ENCODE measurements at places on chromosomes 13 and 19.

DNA sequence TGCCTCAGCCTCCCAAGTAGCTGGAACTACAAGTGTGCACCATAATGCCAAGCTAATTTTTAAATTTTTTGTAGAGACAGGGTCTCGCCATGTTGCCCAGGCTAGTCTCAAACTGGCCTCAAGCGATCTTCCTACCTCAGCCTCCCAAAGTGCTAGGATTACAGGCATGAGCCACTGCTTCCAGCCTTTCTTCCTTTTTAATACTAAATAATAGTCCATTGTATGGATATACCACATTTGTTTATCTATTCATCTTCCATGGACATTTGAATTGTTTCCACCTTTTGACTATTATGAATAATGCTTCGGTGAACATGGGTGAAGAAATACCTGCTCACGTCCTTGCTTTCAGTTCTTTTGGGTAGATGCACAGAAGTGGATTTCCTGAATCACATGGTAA is 24.4 kb downstream of the GARRE1 start:
- DNase-seq = no peak

DNA sequence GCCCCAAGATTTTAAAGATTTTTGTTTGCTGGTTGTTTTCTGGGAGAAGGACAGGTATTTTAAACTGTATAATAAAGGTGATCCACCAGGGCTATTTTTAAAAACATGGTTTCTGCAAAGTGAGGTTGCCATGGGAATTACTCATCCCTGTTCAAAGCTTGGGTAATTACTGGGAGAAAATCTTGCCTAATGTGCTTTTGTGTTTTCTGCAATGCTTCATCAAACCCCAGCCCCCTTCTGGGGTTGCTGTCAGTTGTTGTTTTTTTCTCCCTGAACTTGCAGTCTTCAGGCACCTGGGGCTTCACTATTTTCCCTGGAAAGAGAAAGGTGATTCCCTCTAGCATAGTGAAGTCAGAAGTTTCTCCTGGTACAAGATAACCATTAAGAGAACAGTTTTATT is 277.2 kb downstream of the NALCN start:
- no peak for DNase-seq

DNA sequence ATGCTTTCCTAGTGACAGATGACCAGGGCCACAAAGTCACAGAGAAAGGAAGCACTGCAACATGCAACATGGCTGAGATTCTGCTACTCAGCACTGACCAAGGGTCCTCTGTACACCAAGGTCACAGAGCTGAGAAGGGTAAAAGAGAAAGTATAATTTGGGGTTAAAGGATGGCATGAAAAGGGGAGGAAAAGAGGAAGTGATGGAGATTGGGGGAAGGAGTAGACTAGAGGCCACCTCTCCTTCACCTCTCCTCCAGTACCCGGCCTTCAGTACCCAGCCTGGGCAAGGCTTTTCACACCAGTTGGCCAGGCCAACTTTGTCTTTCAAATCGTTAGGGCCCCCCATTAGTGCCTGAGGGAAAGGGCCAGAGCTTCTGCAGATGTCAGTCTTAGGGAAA is 6.3 kb upstream of the RPS19 start:
- DNase-seq = no peak

- DNase-seq = no peak
Observed at GRCh38 chr13:66830940-66831716, 399.0 kb downstream of the PCDH9 start.

DNA sequence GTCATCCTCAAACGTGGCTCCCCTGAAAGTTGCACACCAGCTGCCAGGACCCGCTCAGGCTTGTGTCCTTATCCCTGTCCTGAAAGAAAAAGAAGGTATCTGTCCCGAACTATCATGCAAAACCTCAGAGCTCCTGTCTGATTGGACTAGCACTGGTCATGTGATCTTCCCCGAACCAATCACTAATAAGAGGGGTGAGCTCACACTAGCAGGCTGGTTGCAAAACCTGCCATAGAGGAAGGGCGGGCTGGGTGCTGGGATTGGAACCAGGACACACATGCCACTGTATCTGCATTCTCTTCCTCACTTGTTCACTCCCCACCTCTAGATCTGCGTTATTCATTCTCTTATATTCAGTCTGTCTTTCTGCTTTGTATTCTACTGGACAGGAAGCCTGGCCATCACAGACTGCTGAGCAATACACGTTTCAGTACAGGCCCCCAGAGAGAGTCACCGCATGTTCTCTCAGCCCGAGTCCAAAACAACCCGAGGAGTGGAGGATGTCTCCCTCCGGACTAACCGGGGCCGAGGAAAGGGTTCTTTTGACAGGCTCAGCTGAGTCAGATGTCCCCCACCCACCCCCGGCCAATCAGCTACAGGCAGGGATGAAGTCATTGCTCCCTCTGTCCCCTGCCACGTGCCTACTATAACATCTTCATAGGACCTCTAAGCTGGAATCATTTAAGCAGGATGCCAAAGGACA is 97.7 kb downstream of the SIPA1L3 start:
- no peak for DNase-seq

- no peak for DNase-seq
Observed at GRCh38 chr13:36919171-36919832, 736 bp downstream of the SMAD9 start.

DNA sequence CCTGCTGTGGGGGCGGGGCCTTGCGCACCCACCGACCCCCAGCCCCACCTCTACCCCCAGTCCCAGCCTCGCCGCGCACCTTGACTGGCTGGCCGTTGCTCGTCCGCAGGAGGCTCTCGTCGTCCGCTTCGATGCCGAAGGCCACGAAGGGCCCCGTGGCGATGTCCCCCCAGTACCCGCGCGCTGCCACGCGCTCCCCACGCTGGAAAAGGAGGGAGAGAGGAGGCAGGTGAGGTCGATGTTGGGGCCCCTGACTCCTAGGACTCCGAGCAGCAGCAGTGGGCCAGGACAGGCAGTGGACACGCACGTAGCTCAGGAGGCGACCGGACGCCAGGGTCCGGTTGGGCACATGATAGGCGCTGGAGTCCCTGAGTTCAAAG is 3.4 kb upstream of the TNNI3 start:
- no peak for DNase-seq

GRCh38 chr19:53813996-53814395 is 10.1 kb downstream of the NLRP12 start:
- no peak for DNase-seq

- DNase-seq = no peak
Observed at GRCh38 chr19:47896773-47897172, 10.7 kb upstream of the SULT2A1 start.

DNA sequence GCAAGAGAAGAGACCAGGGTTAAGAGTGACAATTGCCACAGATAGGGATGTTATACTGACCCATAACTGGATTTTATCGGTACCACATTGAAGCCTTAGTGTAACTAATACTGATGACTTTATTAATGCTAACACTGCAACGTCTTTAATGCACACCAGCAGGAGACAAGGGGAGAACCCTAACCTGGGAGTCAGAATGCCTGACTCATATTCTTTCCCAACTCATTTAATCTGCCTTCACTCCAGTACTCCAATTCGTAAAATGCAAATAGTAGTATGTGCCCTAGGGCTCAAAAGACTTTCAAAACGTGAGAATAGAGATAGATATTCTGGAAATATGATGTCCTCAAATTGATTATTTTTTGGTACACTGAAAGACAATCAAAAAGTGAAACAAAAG is 62.4 kb downstream of the GPC6 start:
- DNase-seq = no peak

DNA sequence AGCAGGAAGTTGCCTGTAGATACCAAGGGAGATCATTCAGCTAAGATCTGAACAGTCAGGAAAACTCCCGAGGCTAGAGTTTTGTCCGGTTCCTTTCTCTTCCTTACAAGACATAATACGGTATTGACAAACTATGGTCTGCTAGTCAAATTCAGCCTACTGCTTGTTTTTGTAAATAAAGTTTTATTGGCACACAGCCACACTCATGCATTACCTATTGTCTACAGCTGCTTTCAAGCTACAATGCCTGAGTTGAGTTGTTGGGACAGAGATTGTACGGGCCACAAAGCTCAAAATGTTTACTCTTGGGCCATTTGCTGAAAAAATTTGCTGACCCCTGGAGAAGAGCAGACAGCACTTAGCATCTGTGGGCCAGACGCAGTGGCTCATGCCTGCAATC is 2.5 kb downstream of the SLC1A6 start:
- no peak for DNase-seq

DNA sequence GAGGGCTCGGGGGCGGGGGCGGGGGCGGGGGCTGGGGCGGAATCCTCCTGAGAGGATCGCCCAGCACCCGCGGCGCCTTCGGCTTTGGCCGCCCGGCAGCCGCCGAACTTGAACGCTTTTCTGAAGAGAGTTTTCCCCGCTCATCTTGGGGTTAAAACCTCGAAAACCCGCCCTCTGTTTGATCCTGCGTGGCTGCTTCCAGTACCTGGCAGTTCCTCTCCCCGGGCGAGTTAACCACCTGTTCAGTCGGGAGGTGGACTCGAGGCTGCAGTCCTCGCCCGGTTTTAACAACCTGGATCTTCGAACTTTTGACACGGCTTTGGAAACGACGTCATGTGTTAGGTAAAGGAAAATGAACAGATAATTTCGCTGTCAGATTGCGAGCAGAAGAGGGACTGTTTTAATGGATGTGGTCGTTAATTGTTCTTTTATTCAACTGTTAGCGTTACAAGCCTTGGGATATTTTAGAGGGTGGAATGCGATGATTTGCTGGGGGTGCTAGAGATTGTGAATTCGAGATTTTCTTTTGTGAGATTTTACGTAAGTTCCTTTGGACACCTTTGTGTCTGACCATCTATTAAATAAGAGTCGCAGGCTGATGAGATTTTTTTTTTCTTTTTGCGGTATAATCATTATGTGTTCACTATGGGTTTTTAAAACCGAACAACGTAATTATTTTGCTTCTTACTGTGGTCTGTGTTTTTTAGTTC is 1.0 kb downstream of the FNDC3A start:
- DNase-seq = peak; percentile 43

DNA sequence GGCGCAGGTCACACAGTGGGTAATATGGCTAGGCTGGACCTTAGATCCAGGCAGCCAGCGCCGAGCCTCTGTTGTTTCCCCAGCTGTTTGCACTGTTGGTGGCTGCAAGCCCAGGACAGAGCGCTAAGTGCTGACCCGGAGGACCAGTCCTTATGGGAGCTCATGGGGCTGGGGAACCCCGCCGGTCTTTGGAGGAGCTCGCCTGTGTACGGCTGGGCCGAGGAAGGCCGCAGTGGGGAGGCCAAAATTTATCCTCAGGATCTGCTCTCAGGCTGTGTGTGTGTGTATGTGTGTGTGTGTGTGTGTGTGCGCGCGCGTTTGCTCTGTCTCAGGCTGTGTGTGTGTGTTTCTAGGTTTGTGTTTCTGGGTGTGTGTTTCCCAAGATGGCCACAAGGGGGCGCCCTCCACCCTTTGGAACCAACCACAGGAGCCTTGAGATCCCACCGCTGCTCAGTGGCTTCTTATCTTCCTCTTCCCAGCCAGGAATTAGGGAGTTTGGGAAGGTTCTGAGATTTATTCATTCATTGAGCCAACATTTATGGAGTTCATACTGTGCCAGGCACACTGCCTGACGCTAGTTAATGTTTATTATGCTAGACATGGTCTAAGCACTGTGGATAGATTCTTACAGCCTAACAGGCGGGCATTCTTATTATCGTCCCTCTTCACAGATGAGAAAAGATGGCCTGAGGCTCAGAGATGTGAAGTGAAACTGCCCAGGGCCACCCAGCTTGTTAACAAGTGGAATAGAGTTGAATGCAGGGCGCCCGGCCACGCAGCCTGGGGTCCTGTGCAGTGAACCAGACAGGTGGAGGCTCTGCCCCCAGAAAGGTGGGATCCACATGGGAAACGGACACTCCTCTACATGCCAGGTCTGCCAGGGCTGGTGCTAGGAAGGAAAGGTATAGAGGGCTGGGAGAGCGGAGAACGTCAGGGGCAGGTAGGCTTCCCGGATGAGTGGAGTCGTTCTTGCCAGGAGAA is 13.0 kb downstream of the PGLYRP1 start:
- DNase-seq = peak; percentile 63

- no peak for DNase-seq
Observed at GRCh38 chr19:33751436-33751770, 45.3 kb upstream of the KCTD15 start.

DNA sequence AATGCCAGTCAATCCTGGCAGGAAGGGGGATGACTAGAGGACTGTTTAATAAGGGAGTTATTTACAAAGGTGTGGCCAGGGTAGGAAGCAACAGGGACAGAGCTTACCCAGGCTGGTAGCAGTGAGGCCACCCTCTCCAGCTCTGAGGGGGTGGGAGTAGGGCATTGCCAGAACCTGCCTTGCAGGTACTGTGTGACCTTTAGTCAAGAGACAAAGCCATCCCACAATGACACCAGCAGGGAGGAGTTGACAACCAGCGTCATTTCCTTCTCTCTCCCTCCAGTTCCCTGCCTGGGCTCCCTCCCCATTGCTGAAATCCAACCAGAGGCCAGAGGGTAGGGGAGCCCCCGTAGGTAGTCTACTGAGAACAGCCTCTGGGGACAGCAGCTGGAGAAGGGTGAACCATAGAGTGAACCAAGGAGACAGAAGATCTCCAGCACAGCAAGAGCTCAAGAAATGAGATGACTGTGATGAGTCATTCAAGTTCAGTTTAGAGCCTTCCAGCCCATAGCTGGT is 33.3 kb upstream of the SPATA13 start:
- DNase-seq = peak; percentile 4

- DNase-seq = no peak
Observed at GRCh38 chr19:48290401-48290770, 20.5 kb downstream of the ZNF114 start.

GRCh38 chr13:23392925-23393645 is 40.4 kb downstream of the SACS start:
- DNase-seq = no peak

- no peak for DNase-seq
Observed at GRCh38 chr19:49086296-49086695, 1.0 kb downstream of the SNRNP70 start.

DNA sequence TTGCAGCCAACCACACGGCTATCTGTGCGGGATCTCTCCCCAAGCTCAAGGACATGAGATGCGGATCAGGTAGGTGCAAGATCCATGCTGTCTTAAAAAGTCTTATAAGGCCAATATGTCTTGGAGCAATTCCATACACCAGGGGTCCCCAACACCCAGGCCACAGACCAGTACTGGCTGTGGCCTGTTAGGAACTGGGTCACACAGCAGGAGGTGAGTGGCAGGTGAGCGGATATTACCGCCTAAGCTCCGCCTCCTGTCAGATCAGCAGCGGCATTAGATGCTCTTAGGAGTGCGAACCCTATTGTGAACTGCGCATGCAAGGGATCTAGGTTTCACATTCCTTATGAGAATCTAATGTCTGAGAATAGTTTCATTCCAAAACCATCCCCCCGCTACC is 68.8 kb upstream of the ZNF599 start:
- DNase-seq = no peak

DNA sequence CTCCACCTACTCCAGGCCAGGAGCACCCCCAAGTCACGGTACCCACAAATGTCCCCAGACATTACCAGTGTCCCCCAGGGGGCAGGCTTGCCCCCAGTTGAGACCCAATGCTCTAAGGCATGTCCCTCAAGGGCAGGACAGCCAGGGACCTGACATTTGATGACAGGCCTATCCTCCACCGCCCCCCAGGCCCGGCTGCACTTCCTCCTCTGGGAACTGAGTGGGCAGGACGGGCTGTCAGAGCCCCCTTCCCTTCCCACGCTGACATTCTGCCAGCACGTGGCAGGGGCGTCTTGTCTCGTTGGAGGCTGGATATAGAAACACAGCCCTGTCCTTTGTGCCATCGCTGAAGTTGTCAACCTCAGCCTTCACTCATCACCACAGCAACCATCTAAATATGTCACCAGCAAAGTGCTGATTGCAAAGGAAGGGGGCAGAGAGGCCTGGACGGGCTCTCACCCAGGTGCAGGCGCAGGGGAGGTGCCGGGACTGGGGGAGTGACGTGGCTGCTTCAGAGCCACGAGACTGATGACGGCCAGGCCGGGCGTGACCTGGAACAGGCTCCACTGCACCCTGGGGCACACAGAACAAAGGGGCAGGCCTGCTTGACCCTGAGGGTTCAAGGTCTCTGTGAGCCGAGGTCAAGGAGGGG is 38.4 kb downstream of the GNG7 start:
- DNase-seq = no peak

All from stimulated activated CD4-positive, alpha-beta T cell treated with anti-CD3 and anti-CD28 coated beads, Interleukin-4, amount 100 ng/mL, for 48 hours (primary cell).